NCI-H748 treated with DMSO at 0.1 percent for 48 hours (cell line): ENCODE measurements at places on chromosomes 4 and X.

DNA sequence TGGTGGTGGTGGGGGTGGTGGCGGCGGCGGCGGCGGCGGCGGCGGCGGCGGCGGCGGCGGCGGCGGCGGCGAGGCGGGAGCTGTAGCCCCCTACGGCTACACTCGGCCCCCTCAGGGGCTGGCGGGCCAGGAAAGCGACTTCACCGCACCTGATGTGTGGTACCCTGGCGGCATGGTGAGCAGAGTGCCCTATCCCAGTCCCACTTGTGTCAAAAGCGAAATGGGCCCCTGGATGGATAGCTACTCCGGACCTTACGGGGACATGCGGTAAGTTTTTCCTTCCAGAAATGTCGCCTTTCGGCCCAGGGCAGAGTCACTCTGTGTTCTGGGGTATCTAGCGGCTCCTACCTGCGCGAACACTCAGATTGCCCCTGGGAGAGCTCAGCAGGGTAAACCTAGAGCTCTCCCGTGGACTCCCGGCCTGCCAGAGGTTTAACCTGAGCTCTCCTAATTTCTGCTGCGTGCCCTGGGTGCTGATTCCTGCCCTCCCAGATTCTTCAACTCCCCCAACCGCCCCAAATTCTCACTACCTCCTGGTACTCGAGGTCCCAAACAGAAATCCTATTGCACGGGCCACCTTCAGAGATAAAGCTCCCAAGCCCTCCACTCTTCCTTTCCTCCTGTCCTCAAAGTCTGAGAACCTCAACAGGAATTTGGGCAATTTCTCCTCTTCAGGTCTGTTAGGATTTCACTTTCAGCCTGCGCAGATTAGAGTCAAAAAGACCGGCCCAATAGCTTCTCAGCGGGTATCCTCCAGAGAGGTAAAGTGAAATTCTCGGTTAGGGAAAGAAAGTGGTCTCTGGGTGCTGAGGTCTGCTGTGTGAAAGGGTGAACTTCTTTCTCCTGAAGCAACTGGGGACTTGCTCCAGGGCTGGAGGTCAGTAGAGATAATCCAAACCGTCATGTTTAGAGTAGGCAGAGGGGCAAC lies 2.9 kb downstream of the AR start:
- DNase-seq = no peak

DNA sequence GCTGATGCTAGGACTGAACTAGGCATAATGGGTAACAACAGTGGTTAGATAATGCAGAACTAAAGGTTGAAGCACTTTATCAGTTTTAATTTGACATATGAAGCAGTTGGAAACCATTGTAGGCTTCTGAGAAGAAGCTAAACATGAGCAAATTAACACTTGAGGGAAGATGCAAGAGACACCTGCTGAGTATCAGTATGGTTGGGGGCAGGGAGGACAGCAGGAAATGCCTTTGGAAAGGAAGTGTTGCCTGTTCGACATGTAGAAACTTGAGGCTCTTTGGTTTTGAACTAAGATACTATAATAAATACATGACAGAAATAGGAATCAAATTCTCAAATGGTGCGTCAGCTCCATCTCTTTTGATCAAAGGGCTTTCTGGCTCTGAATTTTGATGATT lies 115.6 kb downstream of the FHIP1A start:
- no peak for DNase-seq

- no peak for DNase-seq
Observed at GRCh38 chr4:158667651-158668198, 4.0 kb downstream of the C4orf46 start.

DNA sequence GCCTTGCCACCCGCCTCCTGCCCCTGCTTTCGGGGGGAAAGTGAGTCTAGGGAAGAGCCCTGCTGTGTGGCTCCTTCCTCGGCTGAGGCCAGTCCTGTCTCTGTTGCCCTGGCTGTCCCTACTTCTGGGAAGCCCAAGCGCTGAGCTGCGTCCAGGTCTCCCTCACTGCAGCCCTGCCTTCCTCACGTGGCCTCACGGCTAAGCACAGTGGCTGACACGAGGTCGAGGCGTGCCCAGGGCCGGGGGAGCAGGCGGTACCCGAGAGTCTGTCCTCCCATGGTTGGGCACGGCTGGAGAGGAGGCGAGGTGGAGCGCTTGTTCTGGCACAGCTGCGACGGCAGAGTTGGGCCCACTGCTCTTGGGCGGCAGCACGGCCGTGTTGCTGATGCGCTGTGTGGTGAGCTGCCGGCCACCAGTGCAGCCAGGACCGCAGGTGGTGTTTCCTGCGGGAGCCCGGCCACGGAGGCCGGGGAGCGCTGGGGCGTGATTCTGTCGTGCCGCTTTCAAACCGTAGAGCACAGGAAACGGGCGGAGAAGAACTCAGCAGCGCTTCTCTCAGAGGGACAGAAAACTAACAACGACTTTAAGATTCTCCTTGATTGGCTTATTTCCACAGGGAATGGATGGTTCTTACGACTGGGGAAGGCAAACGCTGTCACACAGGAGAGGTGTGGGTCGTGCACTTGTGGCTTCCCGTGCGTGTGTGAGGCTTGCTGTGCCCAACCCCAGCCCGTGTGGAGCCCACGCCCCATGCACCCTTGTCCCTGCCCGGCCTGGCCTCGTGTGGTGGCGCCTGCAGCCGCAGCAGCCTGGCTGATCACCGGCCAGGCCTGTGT lies 21.3 kb downstream of the MAEA start:
- DNase-seq = no peak

DNA sequence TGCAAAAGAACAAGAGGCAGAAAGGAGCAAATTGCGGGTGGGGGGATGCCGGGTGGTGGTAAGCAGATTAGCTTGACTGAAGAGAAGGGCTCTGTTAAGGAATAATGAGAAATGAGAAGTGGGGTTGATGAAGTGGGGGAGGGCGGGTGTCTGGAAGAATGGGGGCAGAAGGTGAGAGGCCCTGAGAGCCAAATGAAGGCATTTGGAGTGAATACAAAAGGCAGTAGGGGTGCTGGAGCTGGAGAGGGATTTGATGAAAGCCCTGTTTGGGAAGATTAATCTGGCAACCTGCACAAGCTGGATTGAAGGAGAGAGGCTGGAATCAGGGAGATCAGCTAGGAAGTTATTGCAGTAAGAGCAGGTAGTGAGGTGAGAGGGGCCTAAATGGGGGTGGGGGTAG lies 82.1 kb downstream of the GUCY2F start:
- DNase-seq = no peak

DNA sequence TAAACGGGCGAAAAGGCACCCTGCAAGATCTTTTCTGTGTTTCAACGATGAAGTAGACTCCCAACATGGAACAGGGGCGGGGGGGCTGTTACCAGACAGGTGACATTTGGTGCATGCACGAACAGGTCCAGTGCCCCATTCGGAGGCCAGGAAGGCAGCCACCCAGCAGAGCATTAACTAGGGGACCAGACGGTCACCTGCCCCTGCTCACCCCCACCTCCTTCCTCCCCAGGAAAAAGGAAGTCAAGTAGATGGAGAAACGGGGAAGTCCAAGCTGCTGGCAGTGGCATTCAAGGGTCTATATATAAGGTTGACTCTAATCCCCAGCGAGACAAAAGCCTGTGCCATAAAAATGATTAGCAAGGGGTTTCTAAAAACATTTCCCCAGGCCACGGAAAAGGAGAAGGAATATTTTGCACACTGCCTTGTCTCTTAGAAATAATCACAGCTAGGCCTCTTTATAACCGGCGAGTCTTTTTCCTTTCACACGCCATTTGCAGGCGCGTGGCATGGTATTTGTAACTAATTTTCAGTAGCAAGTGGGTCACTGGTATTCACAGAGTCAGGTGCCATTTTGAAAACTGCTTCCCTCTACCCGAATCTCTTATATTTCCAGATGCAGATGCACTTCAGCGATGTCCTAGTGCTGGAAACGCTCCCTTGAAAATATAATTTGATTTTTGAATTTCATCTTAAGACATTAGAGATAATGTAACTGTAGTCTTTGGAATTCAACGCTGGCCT lies 1.2 kb upstream of the TMSB4X start:
- no peak for DNase-seq

DNA sequence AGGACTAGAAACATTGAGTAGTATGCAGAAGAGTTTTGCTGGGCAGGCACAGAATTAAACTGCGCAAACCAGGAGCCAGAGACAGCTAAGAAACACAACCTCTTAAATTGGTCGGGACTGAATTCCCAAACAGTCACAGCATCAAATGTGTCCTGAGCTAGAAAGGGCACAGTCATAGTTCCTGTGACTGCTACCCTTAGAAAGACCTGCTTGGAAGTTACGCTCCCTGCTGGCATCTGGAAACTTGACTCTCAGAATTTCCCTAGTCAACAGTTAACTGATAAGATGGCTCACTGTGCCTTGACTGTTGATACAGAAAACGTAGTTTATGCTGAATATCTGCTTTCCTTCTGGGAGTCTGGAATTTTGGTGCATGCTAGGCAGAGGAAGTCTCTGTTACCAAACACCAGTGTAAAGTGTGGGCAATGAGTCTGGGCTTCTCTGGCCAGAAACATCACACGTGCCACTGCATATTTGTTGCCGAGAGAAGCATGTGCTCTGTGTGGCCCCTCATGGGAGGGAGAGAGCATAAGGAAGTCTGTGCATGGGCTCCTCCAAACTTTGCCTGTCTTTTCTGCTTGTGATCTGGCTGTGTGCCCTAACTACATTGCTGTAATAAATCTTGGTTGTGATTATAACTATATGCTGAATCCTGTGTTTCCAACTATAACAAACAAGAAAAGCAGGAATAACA lies 11.6 kb upstream of the EOLA2 start:
- no peak for DNase-seq

GRCh38 chr4:88109123-88109881 lies 49.1 kb downstream of the ABCG2 start:
- DNase-seq = no peak

GRCh38 chr4:115986573-115986972 lies 873.2 kb upstream of the NDST4 start:
- no peak for DNase-seq

- DNase-seq = no peak
Observed at GRCh38 chr4:77073981-77074380, 1.8 kb downstream of the CCNI start.
